Cardiac atrium fibroblast (primary cell): ENCODE measurements at places on chromosomes 7 and 10. TPM values are rescaled to one million over a fixed set of nuclear protein-coding genes. Genes with fewer than 3 reads are reported as not detected.

CALHM3 gene
- total RNA-seq = not detected in 2 replicates

TMEM213 gene
- not detected in 2 replicates for total RNA-seq

HOXA7 gene
- total RNA-seq = not detected in 2 replicates

PNLIP gene
- total RNA-seq = not detected in 2 replicates

TMED4 gene
- total RNA-seq = 96.8 and 119 TPM in 2 replicates

CRHR2 gene
- total RNA-seq = not detected in 2 replicates

C10orf71 gene
- not detected in 2 replicates for total RNA-seq
